ENCODE measurements at places on chromosomes 3 and 15.

GRCh38 chr3:69428657-69429255 is 42.9 kb upstream of the FRMD4B start:
- no peak for DNase-seq

DNA sequence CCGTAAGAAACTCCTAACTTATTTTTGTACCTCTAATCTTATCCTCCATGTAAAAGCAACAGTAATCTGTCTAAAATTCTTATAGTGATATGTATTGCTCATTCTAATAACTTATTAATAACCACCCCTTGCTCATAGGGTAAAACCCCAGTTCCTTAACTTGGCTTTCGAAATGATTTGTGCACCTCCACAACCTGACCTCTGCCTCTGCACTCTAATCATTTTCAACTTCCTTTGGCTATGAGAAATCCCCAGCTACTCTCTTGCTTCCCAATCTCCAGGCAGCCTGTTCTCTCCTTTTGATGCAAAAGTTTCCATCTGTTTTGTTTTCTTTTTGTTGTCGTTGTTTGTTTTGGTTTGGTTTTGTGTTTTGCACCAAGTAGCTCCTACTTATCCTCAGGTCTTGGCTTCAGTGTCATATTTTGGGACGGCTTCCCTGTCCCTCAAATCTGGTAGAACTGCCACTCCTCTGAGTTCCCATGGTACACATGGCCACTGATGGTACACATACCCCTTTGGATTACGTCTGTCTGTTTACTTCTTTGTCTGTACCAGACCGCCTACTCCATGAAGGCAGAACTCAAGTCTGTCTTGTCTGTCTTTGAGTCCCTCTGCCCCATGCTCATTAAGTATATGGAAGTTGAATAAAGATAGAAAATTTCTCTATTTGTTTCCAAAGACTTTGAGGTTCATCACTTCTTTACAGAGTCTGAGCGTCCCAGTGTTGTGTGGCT is 105.6 kb upstream of the TGFBR2 start:
- no peak for DNase-seq

DNA sequence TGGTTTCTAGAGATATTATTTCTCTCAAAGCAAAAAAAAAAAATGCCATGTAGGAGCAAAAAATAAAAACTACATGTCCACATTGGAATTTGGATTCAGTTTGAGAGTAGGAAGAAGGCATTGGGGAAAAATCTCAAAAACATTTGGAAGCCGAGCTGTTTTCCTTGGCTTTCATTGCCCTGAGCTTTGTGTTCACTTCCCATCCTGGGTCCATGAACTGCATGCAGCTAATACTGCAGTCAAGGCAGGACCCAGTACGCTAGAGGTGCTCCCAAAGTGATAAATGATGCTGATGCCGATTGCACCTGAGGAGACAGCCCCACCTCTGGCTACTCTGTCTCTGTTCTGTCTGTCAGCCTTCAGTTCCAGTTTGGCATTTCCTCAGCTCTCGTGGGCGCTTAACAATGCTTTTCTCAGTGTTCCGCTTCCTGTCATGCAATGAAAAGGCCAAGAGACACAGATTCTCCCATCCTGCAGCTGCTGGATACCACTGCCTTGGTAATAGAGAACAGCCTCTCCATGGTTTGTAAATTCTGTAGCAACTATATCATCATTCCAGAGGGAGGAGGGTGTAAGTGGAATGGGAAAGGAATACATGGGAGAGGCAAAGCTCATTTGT is 181.8 kb downstream of the RYR3 start:
- no peak for DNase-seq

DNA sequence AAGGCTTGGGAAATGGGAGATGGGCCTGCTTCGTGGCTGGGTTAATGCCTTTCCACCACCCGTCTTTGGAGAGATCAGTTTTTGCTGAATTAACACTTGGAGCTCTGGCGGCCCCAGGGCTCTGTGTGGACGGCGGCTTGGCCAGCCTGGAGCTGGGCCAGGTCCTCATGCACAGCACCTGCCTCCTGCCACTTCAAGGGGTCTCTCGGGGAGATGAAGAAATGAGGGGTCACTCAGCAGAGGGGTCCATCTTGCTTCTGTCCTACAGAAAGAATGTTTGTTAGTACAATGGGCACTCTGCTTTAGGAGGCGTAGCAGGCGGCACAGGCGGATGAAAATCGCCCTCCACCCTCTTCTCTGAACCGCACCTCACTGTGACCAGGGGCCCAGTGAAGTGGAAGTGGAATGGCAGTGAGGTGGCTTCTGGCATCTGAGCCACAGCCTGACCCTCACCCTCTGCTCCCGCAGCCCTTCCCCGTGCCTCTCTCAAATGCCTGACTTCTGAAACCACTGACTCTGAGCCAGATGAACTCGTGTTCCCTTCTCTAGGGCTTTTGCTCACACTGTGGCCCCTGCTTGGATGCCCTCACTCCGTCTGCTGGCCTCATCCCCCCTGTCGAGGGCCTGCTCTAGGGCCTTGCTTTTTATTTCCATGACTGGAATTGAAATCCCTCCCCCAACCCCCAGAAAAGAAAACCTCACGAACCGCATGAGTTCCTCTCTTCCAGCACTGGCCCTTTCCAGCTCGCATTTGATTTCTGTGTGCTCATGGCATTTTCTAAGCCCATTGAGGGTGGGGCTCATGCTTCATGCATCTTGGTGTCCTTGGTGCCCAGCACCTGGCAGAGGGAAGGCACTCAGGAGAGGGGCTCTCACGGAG is 42.2 kb downstream of the CHDH start:
- DNase-seq, result no peak
